Cerebellum (tissue), 4 donors: ENCODE measurements at places on chromosomes 7 and 10.

- no peak for DNase-seq
These were observed 21.2 kb downstream of the KIF5B start for GRCh38 chr10:32035038-32035437.

DNA sequence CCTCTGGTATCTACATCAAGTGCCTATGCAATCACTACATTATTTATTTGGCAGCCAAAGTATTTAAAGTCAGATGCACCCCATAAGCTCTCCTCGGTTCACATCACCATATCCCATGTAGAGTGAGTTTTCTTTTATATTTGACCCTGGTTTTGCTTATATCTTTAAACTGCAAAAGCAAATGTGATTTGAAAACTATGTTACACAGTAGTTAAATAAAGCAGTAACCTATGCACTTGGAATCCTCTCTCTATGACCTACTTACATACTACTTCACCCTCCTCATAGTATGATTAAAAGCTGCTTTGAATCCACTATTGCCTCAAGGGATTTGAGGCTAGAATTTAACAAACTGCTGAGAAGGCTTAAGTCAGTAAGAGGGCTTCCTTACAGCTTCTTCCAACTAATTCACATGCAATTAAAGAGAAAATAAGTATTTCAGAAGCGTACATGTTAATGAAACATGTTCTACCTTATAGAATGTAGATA, 2.2 kb upstream of the CELF2 start:
- no peak for DNase-seq

- DNase-seq: no peak
These were observed 11.8 kb downstream of the TFEC start for GRCh38 chr7:116018731-116019130.

DNA sequence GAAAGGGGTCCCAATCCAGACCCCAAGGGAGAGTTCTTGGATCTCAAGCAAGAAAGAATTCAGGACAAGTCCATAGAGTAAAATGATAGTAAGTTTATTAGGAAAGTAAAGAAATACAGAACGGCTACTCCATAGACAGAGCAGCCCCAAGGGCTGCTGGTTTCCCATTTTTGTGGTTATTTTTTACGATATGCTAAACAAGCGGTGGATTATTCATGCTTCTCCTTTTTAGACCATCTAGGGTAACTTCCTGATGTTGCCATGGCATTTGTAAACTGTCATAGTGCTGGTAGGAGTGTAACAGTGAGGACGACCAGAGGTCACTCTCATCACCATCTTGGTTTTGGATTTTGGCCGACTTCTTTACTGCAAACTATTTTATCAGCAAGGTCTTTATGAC, 1033.4 kb downstream of the SORCS3 start:
- DNase-seq: no peak

- DNase-seq: no peak
These were observed 85.9 kb upstream of the NPVF start for GRCh38 chr7:25314094-25314730.

GRCh38 chr10:107443813-107444212, 279.3 kb upstream of the SORCS1 start:
- DNase-seq: no peak
